ENCODE measurements at places on chromosomes 5 and 9.

DNA sequence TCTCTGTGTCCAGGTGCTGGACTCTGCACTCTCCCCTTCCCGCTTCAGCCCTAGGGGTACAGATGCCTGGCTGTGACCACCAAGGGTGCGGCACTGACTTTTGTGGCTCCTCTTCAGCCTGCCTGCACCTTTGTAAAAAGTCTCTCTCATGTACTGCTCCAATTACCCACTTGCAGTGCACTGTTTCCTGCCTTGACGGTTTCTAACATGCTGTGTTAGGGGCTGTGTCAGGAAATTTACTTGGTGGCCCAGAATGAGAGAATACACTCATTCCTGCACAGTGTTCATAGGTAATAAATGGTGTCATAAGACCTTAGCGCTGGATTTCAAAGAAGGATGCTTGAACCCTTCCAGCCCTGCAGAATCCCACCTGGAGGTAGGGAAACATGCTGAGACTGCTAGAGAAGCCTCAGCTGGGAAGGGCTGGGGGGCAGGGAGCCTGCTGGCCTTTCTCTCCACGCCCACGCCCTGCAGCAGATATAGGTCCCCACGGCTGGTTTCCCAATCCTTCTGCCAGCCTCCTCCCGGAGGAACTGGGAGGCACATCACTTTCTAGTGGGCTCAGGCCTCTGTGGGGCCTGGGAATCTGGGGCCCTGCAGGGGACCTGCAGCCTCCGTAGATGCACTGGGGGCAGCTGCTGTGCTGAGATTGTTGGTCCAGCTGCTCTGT is 17.6 kb upstream of the HRH2 start:
- peak; percentile 22 for DNase-seq

DNA sequence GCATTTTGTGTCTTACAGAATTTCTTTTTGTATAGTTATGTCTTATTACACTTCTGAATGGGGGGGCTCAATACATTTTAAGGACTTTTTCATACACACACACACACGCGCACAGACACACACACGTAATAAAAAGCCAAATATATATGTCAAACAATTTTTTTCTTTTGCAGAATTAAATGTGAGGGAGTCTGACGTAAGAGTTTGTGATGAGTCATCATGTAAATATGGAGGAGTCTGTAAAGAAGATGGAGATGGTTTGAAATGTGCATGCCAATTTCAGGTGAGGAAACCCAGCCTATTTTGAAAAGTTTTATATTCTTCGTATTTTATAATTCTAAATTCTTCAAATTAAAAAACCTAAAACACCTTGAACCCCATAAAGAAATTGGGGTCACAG is 25.6 kb downstream of the TMEFF1 start:
- DNase-seq: no peak

DNA sequence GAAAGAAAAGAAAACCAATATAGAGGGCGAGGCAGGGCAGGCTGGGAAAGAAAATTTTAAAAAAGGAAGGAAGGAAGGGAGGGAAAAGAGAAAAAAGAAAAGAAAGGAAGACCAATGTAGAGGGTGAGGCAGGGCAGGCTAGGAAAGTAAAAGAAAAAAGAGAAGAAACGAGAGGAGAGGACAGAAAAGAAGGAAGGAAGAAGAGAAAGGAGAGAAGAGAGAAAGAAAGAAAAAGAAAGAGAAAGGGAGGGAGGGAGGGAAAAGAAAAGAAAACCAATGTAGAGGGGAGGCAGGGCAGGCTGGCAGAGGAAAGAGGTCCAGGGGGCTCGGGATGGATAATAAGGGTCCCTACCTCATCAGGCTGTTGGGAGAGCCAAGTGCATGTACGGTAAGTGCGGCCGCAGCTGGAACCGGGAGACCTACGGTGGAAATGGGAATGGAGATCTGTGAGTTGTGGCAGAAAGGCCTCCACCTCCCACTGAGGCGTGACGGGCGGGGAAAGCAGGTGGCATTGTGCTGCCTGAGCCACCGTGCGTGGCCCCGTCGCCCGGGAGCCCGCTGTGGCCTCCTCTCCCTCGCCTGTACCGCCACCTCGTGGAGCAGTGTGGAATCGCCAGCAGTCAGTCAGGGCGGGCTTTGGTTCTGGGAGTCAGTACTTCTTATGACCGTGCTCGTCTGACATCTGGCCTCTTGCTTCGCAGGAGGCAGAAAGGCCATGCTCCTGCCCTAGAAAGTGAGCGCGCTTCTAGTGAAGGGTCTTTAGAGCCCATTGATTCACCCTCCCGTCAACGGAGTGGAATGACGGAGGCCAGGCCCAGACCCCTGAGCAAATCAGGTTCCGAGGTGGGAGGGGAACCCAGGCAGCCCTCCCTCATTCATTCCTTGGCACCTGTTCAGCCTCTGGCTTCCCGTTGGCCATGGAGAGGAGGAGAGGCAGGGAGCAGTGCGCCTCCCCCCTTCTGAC is 10.4 kb upstream of the NHP2 start:
- peak; percentile 91 for DNase-seq

- DNase-seq: no peak
Measured at GRCh38 chr9:116550696-116551436, 136.2 kb upstream of the TRIM32 start.

DNA sequence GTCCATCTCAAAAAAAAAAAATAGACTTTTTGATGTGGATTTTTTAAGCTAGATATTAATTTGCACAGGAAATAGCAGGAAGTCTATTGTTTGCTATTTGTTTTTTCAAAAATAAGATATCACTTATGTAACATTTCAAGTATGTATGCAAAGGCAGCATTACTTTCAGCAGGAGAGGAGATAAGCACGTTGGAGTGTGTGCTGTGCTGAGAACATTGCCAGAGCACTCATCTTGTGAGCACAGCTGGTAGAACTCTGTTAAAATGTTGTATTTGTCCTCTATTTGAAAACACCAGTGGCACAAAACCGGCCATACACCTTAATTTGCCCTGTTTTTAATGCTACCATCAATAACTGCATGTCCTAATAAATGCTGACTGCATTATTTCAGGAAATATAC is 1061.9 kb upstream of the CDH18 start:
- DNase-seq: no peak

GRCh38 chr9:105681724-105682123 is 12.6 kb upstream of the TMEM38B start:
- no peak for DNase-seq

- no peak for DNase-seq
Measured at GRCh38 chr9:8331507-8332330, 532.1 kb upstream of the DMAC1 start.

- DNase-seq: peak; percentile 96
Measured at GRCh38 chr9:128007566-128008138, 26.9 kb upstream of the EEIG1 start.

DNA sequence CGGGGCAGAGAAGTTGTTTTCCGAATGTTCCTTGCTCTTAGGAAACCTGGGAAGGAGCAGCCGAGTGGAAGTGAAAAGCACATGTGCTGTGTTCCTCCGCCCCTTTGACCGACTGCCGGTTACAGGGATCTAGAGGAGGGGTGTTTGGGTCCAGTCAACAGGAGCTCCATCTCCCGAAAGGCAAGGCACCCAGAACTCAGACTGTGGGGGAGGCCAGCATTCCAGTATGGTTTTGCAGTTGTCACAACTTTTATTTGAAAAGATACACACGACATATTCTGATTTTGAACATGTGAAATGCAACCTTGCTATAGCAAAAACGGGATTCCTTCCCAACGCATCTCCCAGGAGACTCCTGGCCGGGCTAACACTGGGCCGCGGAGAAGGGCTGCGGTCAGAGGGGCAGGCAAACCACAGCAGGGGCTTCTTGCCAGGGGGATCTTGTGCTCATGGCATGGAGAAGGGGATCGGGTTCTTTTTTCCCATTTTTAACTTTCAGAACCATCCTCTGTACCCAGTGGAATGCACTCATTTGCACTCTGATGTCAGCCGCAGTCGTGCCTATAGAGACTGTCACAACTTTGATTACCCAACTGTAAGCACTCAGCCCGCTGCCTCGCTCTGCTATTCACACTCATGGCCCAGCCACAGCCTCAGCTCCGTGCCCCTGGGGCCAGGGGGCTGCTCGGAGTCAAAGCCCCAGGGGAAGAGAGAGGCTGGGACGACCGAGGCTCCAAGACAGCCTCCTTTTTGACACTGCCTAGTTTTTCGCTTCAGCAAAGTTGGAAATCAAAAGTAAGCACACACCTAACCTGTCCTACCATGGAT is 3.9 kb downstream of the QRFP start:
- no peak for DNase-seq

- DNase-seq: no peak
Measured at GRCh38 chr5:125492977-125493376, 746.5 kb upstream of the ZNF608 start.

DNA sequence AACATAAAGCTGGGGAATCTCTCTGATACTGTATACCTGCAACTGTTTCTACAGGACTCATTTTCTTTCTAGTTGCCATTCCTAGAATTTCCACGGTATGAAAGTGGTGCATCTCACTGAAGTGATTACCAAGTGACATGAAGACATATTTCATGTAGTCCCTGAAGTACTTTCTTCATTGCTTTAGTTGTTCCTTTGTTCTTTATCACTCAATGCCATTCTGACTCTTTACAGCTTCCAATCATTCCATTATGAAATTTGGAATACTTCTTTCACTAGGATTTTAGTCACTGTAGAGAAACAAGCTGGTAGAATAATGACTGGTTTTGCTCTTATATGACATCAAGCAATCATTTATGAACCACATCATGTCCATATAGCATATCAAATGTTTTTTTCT is 645.1 kb downstream of the CDH18 start:
- no peak for DNase-seq

GRCh38 chr9:68975365-68976043 is 38.4 kb downstream of the PRKACG start:
- no peak for DNase-seq

DNA sequence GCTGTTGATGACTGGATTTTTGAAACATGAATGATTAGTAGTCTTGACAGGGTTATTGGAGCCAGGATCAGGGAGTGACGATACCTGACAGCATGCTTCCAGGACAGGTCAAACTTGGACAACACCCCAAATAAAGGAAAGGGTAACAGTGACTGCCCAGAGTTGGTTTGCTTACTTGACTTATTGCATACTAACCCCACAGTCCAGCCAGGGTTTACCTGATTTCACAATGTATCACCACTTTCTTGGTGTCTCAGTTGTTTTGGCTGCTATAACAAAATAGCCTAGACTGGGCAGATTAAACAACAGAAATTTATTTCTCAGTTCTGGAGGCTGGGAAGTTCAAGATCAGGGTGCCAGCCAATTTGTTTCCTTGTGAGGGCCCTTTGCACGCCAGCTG is 301.0 kb upstream of the VLDLR start:
- DNase-seq: no peak

- DNase-seq: no peak
Measured at GRCh38 chr9:24298912-24299311, 246.8 kb downstream of the IZUMO3 start.

- DNase-seq: no peak
Measured at GRCh38 chr5:308672-309271, 12.7 kb upstream of the AHRR start.

DNA sequence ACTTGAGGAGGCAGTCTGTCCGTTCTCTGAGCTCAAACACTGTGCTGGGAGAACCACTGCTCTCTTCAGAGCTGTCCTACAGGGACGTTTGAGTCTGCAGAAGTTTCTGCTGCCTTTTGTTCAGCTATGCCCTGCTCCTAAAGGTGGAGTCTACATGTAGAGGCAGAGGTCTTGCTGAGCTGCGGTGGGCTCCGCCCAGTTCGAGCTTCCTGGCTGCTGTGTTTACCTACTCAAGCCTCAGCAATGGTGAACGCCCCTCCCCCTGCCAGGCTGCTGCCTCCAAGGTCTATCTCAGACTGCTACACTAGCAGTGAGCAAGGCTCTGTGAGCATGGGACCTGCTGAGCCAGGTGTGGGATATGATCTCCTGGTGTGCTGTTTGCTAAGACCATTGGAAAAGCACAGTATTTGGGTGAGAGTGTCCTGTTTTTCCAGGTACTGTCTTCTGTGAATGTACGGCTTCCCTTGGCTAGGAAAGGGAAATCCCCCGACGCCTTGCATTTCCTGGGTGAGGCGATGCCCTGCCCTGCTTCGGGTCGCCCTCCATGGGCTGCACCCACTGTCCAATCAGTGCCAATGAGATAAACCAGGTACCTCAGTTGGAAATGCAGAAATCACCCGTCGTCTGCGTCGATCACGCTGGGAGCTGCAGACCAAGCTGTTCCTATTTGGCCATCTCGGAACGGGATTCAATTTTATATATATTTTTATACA is 58.5 kb downstream of the CNTRL start:
- peak; percentile 89 for DNase-seq

DNA sequence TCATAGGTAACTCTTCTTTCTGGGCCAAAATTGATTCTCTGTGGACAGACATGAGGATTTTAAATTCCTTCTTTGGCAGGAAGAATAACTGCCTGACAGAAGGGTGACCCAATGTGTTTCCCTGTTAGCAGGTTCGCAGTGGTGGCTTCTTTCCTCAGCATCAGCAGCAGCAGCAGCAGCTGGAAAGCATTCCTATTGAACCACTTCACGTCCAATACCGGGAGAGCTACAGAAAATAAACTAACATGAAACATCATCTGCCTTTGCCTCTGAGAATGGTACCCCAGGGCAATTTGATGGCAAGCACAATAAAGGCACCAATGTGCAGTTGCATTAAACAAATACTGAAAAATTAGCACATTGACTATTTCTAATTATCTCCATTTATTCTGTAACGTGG is 214.5 kb downstream of the TMEM167A start:
- no peak for DNase-seq
